ENCODE measurements at places on chromosomes 12 and 14.

- DNase-seq, result no peak
Observed at GRCh38 chr12:92784356-92784755, 81.6 kb downstream of the PLEKHG7 start.

- no peak for DNase-seq
Observed at GRCh38 chr14:31166271-31166561, 41.4 kb downstream of the HECTD1 start.

GRCh38 chr14:30580616-30581282, 21.8 kb downstream of the G2E3 start:
- DNase-seq, result no peak

DNA sequence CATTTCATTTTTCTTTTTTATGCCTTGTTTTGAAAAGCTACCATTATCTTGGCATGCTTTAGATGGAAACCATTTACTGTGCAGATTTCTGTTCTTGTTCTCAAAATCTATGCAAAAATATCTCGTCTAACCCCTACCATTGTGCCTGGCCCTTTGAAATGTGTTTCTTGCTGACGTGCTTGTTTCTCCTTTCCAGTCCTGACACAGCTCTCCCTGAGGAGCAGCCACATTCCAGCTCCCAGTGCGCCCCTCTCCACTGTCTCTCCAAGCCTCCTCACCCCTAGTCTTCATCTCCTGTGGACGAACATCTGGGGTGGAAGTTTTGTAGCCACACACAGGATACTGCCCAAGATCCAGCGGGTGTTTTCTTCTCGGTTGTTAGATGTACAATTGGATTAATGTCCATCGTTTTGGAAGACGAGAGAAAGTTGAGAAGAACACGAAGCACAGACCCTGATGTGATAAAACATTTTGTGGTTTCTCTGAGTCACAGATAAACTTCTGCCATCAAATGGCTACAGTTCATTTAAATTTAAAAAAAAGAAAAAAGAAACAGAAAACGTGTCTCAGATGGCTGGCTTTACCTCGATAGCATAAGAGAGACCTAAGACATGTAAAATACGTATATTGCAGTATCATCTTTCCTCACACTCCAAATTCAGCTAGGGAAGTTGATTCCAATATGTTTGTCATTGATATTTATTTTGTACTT, 21.9 kb upstream of the FGD4 start:
- no peak for DNase-seq

- DNase-seq, result no peak
Observed at GRCh38 chr12:66647034-66647691, 31.7 kb downstream of the GRIP1 start.

DNA sequence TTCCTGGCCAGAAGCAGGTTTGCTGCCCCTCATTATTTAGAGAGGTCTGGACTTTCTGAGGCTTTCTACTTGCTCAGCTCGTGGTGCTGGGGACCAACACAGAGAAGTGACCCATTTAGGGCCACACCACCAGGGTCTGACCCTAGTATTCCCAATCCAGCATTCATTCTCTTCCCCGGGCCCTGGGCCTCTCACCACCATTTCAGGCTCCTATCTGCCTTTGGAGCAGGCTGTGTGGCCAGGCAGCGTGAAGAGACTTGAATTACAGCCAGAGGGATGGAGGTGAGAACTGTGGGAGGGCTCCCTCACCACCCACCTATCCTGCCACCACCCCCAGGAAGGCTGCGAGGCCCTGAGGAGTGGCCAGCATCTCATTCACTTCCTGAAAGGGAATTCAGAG, 24.6 kb downstream of the FAM222A start:
- DNase-seq, result no peak

DNA sequence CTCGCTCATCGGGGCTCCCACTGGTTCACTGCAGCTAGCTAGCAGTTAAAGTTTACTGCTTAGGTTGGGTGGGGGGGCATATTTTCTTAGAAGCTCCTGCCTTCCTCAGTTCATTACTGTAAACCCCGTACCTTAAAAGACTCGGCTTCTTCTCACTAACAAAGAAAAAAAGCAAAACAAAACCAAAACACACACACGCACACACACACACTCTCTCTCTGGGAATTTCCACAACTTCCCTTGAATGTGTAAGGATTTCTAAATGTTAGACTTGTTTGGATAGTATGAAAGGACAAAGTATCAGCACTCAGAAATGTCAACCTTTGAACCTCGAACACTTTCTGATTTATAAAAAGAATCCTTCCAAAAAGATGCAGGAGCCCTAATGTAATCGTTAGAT, 927 bp downstream of the PTHLH start:
- no peak for DNase-seq

GRCh38 chr14:39733741-39734140, 301.5 kb upstream of the FBXO33 start:
- no peak for DNase-seq

- DNase-seq, result no peak
Observed at GRCh38 chr12:70049596-70050360, 193.5 kb upstream of the CNOT2 start.

GRCh38 chr14:77033622-77034589, 5.4 kb upstream of the IRF2BPL start:
- DNase-seq, result no peak

GRCh38 chr12:8455271-8455670, 491 bp upstream of the CLEC6A start:
- DNase-seq, result no peak

DNA sequence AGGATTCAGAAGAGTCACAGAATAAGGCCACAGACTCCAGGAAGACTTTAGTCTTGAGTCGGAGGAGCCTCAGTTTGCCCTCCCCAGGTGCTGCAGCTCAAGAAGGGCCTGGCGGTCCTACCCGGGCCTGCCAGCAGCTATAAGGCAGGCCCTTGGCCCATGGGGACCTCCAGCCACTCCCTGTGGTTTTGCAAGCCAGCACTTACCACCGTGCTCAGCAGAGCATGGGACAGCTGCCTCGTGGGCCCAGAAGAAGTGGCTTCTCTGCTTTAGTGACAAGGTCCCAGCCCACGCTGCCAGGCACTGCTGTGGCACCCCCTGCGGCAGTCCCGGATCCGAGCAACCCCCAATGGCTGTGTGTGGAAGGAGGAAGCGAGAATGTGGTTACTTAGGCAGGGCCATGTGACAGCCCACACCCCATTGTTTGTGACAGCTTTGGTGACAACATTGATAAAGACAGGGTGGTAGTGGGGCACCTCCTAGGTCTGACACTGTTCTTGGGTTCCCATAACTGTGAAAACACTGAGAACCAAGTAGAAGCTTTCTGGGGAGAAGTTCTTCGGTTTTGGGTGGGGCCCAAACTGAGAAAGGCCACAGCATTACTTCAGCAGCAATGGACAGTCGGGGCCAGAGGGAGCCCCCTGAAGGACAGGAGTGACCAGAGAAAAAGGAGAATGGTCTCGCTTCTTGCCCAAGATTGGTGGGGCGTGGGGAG, at the start of gene SELPLG:
Gene SELPLG, minus strand, starts transcription at position 361 of the 715 bp plus-strand sequence. CDS start 9,587 bp downstream, outside the sequence.
- DNase-seq, result no peak

- no peak for DNase-seq
Observed at GRCh38 chr12:70826156-70826555, 94.4 kb downstream of the PTPRR start.

GRCh38 chr14:32681598-32681997, 257.1 kb upstream of the NPAS3 start:
- DNase-seq, result no peak

DNA sequence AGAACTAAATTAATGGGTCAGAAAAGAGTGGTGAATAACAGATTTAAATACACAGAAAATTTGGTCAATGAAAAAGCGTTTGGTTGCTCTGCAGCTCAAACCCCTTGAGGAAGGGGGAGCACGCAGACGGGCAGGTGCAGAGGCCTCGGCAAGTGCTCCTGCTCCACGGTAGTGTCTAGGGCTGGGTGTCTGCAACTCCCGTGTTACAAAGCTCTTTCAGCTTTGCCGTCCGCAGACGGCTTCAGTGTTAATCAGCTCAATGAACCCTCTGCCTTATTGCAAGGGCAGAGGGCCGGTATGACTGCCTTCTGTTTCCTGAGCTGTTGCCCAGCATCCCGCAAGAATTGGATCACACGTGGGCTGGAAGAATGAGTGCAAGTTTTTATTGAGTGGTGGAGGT, 125.7 kb upstream of the TRHDE start:
- no peak for DNase-seq

DNA sequence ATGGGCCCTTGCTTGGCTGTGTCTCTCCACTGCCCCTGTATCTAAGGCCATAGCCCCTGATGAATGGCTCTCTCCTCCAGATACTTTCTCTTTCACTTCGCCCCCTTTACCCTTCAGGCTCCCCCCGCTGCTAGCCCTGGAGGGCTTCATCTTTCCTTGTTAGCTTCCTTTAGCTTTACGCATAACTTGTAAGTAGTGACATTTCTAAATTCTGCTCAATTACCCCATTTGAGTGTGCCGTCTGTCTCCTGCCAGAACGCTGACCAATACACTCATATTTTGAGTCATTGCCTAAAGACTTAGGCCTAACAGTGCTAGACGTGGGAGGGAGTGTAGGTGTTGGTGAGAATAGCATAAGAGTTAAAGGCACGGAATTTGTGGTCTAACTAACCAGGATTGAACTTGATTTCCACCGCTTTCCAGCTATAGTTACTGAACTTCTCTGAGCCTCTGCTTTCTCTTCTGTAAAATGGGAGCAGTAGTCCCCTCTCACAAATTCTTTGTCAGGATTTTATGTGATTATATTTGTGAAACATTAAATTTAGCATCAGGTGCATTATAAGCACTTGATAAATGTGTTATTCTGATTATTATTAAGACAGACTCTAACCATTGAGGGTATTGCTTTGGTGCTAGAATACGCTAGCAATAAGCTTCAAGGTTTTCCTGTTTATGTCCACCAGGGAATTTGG, 129.3 kb downstream of the ZFP36L1 start:
- no peak for DNase-seq

GRCh38 chr12:1576410-1577241, 17.8 kb downstream of the FBXL14 start:
- DNase-seq, result no peak

- DNase-seq, result no peak
Observed at GRCh38 chr14:94005324-94006073, 8.4 kb downstream of the CCDC197 start.

DNA sequence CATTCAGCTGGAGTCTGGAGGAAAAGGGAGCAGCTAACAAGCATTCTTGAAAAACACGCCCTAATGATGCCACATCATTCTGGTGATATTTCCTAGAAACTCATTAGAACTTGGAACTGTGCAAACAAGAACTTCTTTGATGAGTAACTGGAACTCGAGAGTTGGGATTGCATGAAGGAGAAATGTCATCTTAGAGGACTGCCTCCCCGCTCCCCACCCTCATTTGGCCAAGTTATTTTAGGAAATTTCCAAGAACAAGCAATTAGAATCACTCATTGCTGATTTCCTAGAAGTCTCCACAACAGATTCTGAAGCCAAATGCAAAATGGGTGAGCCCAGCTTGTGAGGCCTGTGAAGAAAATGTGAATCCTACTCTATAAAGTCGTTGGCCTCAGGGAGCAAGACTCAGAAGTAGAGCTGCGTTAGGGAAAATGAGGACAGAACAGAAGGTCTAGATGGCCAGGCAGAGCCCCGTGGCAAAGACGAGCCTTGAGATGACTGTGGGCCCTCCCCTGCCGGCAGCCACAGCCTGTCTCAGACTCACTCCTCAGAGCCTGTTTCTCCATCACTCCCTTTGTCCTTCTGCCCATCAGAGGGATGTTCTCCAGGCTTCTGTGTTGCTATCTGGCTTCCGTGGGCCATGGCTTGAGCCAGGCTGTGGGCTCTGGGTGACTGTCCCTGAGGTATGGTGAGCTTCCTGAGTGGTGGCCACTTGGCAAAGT, 38.4 kb downstream of the RTL1 start:
- DNase-seq, result no peak

DNA sequence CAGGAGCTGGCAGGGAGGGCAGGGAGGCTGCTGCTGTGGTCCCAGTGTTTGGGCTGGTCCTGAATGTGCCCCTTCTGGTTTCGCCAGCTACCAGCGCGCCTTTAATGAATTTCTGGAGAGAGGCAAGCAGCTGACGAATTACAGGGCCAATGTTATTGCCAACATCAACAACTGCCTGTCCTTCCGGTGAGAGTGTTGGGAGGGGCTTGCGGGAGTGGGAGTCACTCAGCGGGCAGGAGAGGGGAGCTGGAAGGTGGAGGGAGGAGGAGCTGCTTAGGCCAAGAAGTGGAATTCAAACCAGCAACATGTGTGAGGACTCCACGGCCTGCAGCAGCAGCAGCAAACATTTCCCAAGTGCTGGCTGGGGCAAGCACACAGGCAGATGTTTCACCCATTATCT, 7.7 kb downstream of the TNFAIP2 start:
- no peak for DNase-seq

GRCh38 chr12:46660719-46661109, 165.1 kb downstream of the SLC38A4 start:
- no peak for DNase-seq

DNA sequence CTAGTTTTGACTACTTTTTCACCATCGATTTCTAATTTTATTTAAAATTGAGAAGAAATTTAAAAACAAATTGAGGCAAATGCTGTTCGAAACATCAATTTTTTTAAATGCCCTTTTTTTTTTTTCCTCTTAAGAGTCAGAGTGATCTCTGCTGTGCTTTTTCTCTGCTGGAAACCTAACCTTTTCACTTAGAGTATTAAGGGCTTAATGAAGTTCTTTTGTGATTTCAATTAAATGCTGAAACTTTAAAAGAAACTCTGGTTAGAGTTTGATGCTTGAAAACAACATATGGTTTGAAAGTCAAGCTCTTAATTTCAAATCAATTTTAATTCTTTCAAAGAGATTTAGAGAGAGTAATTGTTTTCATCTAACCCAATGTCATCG, 171.8 kb downstream of the TMTC2 start:
- DNase-seq, result no peak

DNA sequence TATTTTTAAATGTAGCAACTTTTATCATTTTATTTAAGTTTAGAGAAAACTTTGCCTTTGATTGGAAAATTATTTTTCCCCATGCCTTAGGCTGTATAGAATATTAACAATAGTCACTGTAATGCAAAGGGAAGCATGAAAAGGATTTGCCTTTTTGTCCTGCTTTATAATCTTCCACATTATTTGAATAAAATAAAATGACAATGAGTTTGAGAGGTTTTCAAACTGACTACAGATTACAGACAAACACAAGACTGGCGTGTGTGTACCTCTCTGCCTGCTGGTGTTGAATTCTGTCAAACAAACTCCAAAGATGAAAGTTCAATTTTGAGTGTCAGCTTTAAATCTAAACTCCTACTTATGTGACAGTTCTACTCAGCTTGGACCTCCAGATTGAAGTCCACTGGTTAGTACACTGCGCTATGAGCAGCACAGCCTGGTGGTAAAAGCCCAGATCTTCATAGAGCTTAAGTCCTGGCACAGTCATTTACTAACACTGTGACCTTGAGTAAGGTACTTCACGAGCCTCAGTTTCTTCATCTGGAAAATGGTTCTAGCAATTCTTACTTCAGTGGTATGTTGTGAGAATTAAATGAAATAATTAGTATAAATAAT, 98.3 kb upstream of the CPNE8 start:
- DNase-seq, result no peak

Measured in cortex of kidney (tissue), 1 donor.